ENCODE measurements at places on chromosomes 6 and 20.
A peak's percentile ranks its signal among the peaks of the same experiment; 100 is the strongest.

GRCh38 chr6:37713529-37714119 is 15.9 kb upstream of the MDGA1 start:
- DNase-seq = no peak

- peak; percentile 72 for DNase-seq
These were observed 104.2 kb downstream of the AGPAT4 start for GRCh38 chr6:161169696-161170095.

- no peak for DNase-seq
These were observed 995 bp upstream of the GSTA4 start for GRCh38 chr6:52995913-52996645.

DNA sequence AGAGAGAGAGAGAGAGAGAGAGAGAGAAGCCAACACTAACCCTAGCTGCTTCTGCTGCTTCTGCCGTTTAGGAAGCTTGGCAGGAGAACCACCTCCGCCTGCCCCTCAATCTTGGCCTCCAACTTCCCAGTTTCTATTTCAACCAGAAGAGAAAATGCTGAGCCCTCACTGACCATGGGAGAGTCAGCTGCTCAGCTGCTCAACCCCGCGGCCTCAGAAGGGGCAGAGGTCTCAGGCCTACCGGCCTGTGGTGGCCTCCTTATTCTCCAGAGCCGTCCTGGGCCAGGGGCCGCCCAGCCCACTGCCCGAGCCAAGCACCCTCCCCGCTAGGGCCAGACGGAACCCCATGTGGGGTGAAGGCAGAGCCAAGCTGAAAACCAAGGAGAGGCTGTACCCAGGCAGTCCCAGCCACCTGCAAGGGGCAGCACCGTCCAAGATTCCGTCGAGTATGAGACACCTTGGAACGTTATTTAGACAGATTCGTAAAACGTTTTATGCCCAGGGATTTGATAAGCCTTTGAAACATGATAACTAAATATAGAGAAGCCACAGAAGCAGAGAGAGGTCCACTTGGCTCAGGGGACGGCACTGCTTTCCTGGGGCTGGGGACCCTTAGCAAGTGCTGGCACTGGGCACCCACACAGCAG is 116.6 kb downstream of the DLL1 start:
- DNase-seq = no peak

- DNase-seq = no peak
These were observed 12.4 kb downstream of the PSMF1 start for GRCh38 chr20:1130847-1131246.
